ENCODE measurements at places on chromosomes 12 and 14.

GRCh38 chr12:104669089-104669721, 212.5 kb downstream of the CHST11 start:
- no peak for DNase-seq

DNA sequence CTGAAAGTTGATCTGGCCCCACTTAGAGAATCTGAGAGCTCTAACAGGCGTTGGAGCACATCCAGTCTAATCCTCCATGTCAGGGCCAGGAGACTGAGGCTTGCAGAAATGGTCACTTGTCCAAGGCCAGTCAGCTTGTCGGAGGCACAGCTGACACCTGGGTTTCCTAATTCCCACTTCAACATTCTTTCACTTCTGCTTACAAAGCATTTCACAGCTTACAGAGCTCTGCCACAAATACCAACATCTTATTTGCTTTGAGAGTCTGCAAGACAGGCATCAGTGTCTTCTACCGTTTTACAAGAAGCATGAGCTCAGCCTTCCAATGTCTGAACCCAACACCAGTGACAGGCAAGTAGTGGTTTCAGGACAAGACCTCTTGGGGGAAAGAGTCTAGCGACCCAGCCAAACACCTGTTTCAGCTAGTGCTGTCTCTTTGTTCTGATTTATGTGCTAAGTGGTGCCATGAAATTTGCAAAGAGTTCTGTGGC, 31.8 kb downstream of the ISCA2 start:
- DNase-seq = no peak

DNA sequence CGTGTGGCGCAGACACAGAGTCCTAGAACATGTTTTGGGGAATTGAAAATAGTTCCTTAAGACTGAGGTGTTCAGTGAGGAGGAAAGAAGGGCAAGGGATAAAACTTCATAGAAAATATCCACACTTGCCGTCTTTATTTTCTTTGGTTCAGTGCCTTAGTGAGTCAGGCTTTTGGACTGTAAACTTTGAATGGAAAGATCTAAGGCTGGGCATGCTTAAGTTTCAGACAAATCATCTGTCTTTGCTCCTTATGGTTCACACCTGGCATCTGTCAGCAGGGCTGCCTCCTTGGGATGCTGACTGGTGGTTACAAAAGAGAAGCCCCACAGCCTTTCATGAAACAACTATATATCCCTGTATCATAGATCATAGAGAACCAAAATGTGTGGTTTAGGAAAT, 136.3 kb upstream of the PRICKLE1 start:
- DNase-seq = no peak

GRCh38 chr12:20646239-20646827, 48.8 kb upstream of the SLCO1C1 start:
- no peak for DNase-seq

DNA sequence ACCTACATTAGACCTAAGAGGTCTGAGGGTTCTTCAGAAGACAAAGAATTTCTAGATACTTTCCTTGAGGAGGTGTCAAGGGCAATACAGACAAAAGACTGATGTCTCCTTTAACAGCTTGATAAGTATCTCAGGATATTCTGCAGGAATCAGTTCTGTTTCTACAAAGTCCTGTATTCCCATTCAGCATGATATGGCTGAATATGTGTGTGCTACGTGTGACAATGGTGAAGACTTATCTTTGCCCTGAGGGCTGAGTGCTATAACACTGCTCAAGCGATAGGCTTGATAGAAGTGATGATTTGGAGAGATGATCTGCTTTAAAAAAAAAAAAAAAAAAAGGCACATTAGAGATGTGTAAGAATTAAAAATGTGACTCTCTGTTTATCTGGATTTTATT, 429.7 kb downstream of the EGLN3 start:
- DNase-seq = no peak

All from germinal center (tissue), 1 donor.